Stimulated activated CD8-positive, alpha-beta memory T cell treated with anti-CD3 and anti-CD28 coated beads, Interleukin-7, amount 100 ng/mL, for 4 hours (primary cell): ENCODE measurements at places on chromosomes 5 and 9.

- DNase-seq, result no peak
Observed at GRCh38 chr9:129125478-129125877, 14.3 kb downstream of the PTPA start.

GRCh38 chr9:29865764-29866313 is 2292.6 kb upstream of the C9orf72 start:
- DNase-seq, result no peak

DNA sequence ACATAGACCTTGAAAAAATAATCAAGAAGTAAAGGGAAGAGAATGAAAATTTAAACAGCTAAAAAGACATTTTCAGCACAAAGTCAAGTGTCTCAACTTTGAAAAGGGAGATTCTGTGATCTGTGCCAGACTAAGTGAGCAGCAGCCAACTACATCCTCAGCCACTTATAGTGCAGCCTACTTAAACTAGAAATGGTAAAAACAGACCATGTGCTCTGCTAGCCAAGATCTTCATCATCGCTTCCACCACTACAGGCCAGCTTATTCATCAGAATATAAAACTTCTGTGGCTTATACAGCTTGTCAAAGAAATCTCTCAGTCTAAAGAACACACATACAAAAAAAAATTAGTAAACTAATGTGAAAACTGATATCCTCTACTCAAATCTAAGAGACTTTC is 63.5 kb downstream of the CEMIP2 start:
- DNase-seq, result no peak

- DNase-seq, result no peak
Observed at GRCh38 chr9:16236311-16236710, 634.2 kb downstream of the BNC2 start.

- no peak for DNase-seq
Observed at GRCh38 chr5:17269201-17269600, 51.8 kb downstream of the BASP1 start.

- DNase-seq, result no peak
Observed at GRCh38 chr9:95004411-95005277, 278.1 kb downstream of the AOPEP start.

DNA sequence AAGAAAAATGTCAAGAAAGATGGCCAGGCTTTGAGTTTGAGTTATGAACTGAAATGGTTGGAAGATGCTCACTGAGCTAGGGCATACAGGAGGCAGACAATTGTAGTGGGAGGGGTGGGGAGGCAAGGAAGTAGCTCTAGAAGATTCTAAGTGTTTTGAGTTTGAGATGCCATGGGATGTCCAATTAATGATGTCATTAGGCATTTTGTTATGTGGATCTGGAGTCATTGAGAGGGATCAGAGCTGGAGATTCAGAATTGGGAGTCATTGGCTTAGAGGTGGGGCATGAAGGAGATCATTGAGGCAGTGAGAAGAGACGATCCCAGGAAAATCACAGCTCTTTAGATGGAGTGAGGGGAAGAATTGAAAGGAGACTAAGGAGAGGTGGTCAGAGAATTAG is 111.5 kb upstream of the ZNF618 start:
- DNase-seq, result no peak

GRCh38 chr9:22229069-22229468 is 217.6 kb upstream of the DMRTA1 start:
- DNase-seq, result no peak

- no peak for DNase-seq
Observed at GRCh38 chr5:94810877-94811276, 192.4 kb downstream of the SLF1 start.

GRCh38 chr5:178237431-178238312 is 5.1 kb upstream of the PHYKPL start:
- no peak for DNase-seq
